ENCODE measurements at places on chromosomes 4 and X.
A peak's percentile ranks its signal among the peaks of the same experiment; 100 is the strongest.

DNA sequence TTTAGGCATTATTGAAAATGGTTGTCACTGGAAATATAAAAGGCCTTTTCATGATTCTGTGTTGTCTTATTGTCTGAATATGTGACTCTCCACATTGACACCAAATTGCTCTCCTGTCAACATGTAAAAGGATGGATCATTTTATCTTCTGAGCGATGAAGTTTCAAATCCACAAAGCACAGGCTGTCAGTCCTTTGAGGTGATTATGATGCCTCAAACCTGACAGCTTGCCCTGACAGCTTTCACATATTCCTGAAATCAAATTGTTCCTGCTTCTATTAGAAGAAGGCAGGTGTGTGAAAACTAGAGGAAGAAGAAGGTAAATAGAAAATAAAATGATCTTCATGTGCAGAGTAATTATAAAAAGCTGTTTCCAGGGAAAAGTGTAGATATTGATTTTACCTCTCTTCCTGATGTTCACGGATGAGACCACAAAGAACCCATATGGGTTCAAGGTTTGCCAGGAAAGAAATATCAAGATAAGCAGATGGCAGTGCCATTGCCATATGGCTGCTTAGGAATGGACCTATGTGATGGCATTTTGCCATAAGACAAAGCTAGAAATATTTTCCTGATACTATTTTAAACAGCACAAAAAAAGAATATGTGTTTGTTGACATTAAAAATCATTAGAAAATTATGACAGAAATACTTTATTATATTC lies 1006.3 kb upstream of the AGA start:
- DNase-seq = no peak

- peak; percentile 6 for DNase-seq
These were observed 76.0 kb downstream of the INTS6L start for GRCh38 chrX:135596495-135596894.

DNA sequence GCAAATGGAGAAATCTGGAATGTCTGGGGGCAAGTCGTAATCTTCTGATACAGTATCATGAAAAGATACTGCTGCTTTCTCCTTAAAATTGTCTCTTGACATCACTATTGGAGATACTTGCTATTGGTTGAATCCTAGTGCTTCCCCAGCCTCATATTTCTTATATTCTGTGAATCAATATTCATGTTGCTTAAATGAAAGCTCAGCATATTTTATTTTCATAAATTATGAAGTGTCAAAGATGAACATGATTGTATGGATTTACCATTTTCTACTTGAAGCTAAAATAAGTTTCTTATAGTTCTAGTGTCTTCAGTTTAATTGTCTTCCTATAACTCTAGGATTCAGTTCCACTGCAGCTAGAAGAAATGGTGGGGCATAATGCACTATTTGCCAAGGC lies 29.6 kb upstream of the MBNL3 start:
- DNase-seq = no peak

GRCh38 chrX:87664381-87664780 lies 146.8 kb downstream of the KLHL4 start:
- DNase-seq = no peak

DNA sequence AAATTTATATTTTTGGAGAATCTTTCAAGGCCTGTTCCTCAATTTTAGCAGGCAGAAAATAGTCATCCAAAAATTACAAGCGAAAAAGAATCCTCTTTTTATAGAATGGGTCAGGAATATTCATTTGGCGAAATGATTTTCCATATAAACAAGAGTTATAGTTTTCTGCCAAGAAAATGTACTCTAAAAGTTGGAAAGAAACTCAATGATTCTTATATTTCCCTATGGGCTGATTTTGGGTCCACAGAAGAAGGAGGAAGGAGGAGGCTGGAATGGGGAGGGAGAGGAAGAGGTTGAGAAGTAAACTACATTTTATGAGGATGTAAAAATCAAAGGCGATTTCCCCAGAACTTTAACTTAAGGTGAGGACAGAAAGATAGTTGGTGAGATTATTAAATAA lies 159.3 kb downstream of the DCAF12L1 start:
- no peak for DNase-seq
